Activated CD8-positive, alpha-beta memory T cell treated with anti-CD3 and anti-CD28 coated beads for 24 hours (primary cell): ENCODE measurements at places on chromosomes 1 and 21.
A peak's percentile ranks its signal among the peaks of the same experiment; 100 is the strongest.

DNA sequence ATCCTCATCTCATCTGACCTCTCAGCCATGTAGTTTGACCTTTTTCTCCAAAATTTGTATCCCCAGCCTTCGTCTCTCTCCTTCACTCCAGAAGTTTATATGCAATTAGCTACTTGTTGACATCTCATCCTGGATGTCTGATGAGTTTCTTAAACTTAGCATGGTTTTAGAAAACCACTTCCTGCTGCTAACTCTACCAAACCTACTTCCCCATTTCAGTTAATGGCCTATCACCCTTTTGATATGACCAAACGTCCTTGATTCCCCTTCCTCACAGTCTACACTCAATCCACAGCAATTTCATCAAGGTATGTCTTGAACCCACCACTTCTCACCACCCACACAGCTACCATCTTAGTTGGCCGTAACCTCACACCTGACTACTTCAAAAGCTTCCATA lies 121.9 kb downstream of the LRRC40 start:
- DNase-seq, result no peak

DNA sequence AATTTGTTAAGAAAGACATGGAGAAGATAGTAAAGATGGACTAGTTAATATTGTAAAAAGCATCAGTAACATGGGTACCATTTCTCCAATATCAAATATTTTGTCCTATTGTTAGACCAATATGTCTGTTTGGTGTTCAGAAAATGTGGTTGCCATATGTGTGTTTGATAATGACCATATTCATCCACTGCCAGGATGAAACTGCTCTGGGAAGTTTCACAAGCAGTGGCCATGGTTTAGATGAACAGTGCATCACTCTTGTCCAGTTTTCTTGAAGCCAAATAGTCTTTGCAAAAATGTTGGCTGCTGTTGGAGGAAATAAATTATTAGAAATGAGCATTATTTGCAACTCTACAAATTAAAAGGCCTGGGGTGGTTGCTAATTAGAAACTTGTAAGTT lies 333.8 kb downstream of the NUF2 start:
- DNase-seq, result no peak

DNA sequence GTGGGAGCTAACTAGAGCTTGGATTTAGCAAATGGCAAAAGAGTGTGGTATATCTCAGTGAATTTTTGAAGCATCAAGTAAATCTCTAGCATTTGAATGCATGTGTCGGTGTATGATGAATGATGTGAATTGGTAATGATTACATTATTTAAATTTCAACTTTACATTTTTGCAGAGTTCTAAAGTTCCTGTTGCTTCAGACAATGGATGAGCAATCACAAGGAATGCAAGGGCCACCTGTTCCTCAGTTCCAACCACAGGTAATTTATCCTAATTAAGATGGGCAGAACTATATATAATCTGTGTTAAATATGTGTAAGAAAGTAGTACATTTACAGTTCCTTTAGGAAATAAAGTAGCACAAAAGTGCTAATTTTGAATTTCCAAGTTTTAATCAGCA lies 75.6 kb downstream of the NEK7 start:
- DNase-seq, result no peak

DNA sequence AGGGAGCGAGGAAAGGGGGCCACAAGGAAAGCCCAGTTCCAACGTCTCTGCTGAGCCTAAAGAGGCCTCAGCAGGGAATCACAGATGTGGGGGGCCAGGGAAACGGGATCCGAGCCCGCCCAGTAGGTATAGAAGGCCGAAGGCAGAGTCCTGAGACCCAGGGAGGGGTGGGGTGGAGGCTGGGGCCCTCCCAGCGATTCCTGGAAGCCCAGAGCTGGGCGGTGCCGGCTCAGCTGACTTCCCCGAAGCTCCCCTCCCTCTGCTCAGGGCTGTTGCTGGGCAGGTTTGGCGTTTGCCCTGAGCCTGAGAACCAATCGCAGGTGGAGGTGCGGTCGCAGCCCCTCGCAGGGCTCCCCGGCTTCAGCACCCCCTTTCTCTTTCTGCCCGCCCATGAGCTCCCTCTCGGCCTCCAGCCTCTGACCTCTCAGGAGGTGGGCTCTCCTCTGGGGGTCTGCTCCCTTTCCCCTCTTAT lies 12.8 kb downstream of the ADAMTSL4 start:
- DNase-seq, result peak; percentile 91
